ENCODE measurements at places on chromosomes 1 and 21.
A peak's percentile ranks its signal among the peaks of the same experiment; 100 is the strongest.

- DNase-seq = peak; percentile 20
Measured at GRCh38 chr21:26849428-26850115, 4.4 kb upstream of the ADAMTS1 start.

DNA sequence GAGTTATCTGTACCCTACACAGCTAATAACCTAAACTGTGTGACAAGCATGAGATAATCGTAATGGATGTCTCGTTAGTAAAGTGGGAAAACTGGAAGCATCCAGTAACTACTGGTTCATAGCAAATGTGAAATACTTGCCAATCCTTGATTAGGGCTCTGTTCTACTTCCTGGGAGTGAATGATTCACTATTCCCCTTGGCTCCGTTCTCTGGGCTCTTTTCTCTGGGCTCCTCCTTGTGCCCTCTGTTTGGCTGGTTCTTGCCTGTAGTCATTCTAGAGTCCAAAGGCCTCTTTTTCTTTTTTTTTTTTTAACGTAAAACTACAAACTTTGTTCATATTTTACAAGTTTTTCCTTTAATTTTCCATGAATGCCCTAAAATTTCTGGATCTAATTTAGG, 465.8 kb upstream of the PLXNA2 start:
- no peak for DNase-seq

- DNase-seq = no peak
Measured at GRCh38 chr1:245168086-245168485, 13.3 kb downstream of the KIF26B start.

GRCh38 chr21:8989721-8990325, 1531.6 kb upstream of the TPTE start:
- no peak for DNase-seq

GRCh38 chr1:13600762-13601453, 17.3 kb downstream of the PDPN start:
- no peak for DNase-seq

DNA sequence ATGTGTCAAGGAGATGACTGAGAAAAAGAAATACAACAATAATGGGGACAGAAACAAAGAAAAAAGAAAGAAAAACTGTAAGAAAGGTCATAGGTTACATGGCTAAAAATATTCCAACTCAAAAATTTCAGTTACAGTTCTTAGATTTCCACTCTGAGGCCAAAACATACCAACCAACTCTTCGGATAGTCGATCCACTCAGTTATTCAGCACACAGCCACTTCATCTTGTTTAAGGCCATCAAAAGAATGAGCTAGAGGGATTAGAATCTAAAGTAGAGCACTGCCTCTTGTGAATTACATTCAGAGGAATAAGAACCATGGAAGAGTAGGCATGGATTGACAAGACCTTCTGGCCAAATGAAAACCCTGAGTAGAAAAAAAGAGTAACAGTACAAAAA, 277.0 kb downstream of the MRPL39 start:
- no peak for DNase-seq

DNA sequence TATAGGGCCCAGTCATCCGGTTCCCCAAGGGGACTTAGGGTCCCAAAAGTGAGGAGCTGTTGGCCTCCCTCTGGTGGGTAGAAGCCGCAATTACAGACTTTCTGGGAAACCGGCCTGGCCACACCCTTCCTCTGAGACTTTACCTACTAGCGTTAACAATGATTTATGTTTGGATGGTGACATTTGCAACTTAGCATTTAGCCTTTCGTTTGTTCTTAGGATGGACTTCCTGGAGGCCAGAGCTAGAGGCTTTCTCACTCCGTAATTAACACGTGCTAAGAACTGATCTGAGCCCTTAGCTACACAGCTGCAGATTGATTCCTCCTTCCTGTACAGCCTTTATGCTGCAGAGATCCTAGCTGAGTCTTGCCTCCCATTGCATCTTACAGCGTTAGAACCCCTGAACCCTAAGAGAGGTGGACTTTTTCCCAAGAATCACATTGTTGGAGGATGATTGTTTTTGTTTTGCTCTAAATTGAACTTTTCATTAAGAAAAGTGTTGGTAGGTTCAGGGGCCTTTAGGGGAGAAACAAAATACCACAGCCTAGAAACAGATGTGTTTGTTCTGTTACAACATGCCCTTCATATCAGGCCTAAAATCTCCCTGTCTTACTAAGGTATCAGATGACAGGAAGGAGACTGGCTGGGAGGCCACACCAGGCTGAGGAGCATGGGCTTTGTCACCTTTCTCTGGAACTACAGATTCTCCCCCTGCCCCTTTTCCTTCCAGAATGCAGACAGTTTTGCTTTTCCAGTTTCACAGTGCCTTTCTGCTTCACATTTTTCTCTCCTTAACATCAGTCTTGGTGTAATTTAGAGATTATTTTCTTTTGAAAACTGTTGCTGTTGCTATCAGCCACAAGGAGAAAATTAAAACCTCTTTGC, 1.9 kb downstream of the S100A11 start:
- no peak for DNase-seq

DNA sequence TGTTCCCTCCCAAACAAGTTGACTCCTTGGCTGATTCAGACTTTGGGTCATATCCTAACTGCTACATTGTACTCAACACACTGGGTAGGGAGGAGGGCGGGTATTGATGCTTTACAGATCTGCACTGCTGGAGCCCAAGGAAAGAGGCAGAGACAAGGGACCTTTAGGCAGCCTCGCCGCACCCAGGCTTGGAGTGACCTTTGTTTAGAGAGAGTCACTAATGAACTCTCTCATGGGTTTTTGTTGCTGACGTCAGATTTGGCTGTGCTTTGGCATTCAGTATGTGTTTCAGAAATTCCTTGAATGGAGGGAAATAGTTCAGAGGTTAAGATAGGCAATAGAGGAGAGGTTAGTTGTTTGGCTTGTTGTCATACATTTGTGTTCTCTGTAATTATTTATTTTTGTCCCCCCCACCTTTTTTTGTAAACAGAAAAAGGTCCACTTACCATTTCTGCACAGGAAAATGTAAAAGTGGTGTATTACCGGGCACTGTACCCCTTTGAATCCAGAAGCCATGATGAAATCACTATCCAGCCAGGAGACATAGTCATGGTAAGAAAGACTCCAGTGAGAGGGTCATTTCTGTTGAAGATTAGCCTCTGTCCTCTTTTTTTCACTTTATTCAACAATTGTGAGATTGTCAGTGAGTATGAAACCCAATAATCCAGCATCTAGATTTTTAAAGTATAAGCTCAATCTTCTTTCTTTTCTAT, 116.1 kb downstream of the ATP5PO start:
- no peak for DNase-seq

- DNase-seq = no peak
Measured at GRCh38 chr1:240029418-240029817, 62.3 kb upstream of the FMN2 start.

DNA sequence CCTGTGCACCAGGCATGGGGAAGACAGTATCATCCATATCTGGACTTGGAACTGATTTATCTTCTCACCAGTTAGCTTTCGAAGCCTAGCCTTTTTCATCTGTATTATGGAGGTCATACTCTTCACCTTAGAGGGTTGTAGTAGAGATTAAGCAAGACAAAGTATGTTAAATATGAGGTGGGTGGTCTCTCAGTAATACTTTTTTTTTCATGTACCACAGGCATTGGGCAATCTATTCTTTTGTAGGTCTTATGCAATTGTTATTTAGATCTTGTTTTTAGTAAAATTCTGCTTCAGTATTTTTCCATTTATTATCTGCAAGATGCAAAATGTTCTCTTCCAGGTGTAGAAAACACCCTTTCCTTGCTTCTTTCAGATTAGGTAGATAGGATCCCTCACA, 35.2 kb upstream of the OR2B11 start:
- DNase-seq = no peak
